ENCODE measurements at places on chromosomes 2 and 18.

GRCh38 chr2:37590119-37590571, 81.3 kb downstream of the CDC42EP3 start:
- no peak for DNase-seq

- no peak for DNase-seq
Measured at GRCh38 chr2:17226941-17227490, 291.2 kb downstream of the RAD51AP2 start.

DNA sequence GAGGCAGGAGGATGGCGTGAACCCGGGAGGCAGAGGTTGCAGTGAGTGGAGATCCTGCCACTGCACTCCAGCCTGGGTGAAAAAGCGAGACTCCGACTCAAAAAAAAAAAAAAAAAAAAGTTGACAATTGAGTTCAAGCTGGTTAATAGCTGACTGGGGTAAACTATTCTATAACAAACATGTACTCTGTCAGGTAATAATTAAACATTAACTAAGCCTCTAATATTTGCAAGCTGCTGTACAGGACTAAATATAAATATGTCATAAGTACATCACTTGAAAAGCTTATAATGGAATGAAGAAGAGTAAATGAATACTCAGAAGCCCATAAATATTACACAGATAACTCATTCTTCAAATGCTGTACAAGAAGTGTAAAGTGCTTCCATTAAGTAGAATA, 190.4 kb upstream of the CRIM1 start:
- no peak for DNase-seq

GRCh38 chr2:48444404-48444803, 85.5 kb upstream of the STON1 start:
- DNase-seq: no peak

DNA sequence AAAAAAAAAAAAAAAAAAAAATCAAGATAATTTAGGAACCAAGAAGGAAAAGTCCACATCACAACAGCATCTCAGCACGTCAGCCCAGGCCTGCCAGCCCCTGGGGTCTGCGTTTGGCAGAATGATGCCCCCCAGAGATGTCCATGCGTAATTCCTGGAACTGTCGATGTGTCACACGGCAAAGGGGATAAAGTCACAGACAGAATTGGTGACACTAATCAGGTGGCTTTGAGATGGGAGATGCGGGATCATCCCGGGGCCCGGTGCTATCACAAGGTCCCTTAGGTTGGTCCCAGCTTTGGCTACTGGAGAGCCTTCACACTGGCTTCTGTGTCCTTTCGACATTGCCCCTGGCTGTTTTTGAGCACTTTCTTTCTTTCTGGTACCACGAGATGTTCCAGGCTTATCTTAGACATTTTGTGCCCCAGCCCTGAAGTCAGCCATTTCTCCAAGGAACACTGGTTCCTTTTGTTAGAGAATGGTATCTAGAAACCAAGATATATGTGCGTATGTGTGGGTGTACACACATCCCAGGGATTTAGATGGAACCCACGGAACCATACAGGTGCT, 20.7 kb downstream of the RAMP1 start:
- no peak for DNase-seq

DNA sequence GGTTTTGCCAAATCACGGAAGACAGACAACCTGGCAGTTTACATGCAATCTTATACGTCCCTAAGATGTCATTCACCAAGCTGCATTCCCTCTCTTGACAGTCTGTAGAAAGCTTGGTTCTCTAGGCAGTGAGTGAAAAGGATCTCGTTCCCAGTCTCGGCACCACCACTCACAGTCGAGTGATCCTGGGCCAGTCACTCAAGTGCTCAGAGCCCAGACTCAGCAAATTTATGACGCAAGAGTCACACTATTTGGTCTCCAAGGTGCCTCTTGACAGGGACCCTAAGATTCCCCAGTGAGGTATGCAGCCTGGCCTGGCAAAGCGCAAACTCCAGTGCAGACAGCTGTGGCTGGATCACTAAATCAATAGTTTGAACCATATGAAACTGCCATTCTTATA, 77.9 kb downstream of the EIPR1 start:
- DNase-seq: no peak

DNA sequence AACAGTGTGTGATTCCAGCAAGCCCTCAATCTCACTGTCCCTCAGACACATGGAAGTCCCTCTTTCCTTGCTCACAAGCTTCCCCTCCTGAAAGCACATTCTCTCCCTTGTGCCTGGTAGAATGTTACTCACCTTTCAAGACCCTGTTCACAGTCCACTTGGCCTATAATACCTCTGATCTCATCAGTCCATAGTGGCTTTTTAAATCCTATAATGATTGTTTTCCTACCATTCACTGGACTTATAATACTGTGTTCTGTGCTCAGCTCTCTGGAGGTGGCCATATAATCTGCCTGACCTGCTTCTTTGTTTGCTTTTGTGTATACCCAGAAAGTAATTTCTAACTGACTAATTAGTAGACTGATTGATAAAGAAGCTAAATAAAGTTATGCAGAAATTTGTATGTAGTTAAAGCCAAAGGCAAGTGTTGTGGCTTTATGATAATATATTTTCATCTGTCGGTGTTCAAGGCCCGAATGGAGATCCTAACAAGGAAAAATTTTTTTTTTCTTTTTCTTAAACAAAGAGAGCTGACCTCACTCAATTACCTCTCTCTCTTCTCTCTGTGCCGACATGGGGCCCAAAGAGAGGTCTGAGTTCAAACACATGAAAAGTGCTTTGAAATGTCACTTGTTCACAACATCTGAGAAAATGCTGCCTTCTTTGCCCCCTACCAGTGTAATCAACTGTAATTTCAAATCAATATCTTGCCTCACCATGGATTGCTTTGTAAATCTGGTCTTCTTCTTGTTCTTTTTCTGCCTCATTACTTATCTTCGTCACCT, 1033.0 kb upstream of the PIK3C3 start:
- no peak for DNase-seq

GRCh38 chr2:20135631-20136050, 84.2 kb upstream of the LAPTM4A start:
- DNase-seq: peak; percentile 15

- no peak for DNase-seq
Measured at GRCh38 chr2:235690082-235690808, 196.4 kb downstream of the AGAP1 start.

DNA sequence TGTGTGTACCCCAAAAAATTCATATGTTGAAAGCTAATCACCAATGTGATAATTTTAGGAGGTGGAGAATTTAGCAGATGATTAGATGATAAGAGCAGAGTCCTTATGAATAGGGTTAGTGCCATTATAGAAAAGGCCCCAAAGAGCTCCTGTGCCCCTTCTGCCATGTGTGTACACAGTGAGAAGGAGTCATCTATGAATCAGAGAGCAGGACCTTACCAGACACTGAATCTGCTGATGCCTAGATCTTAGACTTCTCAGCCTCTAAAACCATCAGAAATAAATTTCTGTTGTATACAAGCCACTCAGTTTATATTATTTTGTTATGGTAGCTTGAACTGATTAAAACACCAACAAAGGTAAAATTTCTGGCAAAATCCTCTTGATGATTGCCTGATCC, 560.0 kb upstream of the CDH2 start:
- no peak for DNase-seq

All from stimulated activated CD4-positive, alpha-beta T cell treated with anti-CD3 and anti-CD28 coated beads, Interleukin-1b, Interleukin-23, amount 100 ng/mL, for 4 hours (primary cell).